ENCODE measurements at places on chromosomes 3 and 15. TPM values are rescaled to one million over a fixed set of nuclear protein-coding genes. Genes with fewer than 3 reads are reported as not detected.

The DAZL gene
- not detected for total RNA-seq

The MAP3K13 gene
- 15.0 TPM for total RNA-seq

The ZMYND10 gene
- total RNA-seq = 2.8 TPM

The SECISBP2L gene
- 34.0 TPM for total RNA-seq

The UCN2 gene
- not detected for total RNA-seq

The RBPMS2 gene
- total RNA-seq = not detected

The HTR3E gene
- not detected for total RNA-seq

The OSBPL10 gene
- 157 TPM for total RNA-seq

The ZBBX gene
- total RNA-seq = not detected

The THPO gene
- total RNA-seq = not detected

The CNTN6 gene
- not detected for total RNA-seq

The IL5RA gene
- not detected for total RNA-seq

The LRRC49 gene
- total RNA-seq = not detected

The KLHL40 gene
- total RNA-seq = not detected

The VIPR1 gene
- not detected for total RNA-seq

The FOXB1 gene
- not detected for total RNA-seq

The SERPINI2 gene
- total RNA-seq = not detected

The SPTBN5 gene
- 0.17 TPM for total RNA-seq

The P2RY14 gene
- not detected for total RNA-seq

The ZSCAN2 gene
- 12.0 TPM for total RNA-seq

The SMAD6 gene
- 14.6 TPM for total RNA-seq

The TMEM212 gene
- not detected for total RNA-seq

The AMIGO3 gene
- total RNA-seq = not detected

The OR5H15 gene
- not detected for total RNA-seq

The ESYT3 gene
- not detected for total RNA-seq

The GOLGA8Q gene
- total RNA-seq = not detected

The GOLGA6D gene
- not detected for total RNA-seq

The TAGLN3 gene
- not detected for total RNA-seq

The GHSR gene
- not detected for total RNA-seq

The PARP15 gene
- 0.81 TPM for total RNA-seq

The CFAP20DC gene
- total RNA-seq = 1.8 TPM

The SHC4 gene
- total RNA-seq = 0.33 TPM

Measured in OCI-LY7 (cell line).